ENCODE measurements at places on chromosomes 12 and 14.

- DNase-seq, result no peak
Observed at GRCh38 chr12:128612150-128612850, 211.5 kb downstream of the SLC15A4 start.

- DNase-seq, result peak; percentile 69
Observed at GRCh38 chr12:12167847-12168246, 97.1 kb downstream of the BCL2L14 start.

GRCh38 chr14:80959496-80959895 is 4.1 kb downstream of the TSHR start:
- DNase-seq, result no peak

DNA sequence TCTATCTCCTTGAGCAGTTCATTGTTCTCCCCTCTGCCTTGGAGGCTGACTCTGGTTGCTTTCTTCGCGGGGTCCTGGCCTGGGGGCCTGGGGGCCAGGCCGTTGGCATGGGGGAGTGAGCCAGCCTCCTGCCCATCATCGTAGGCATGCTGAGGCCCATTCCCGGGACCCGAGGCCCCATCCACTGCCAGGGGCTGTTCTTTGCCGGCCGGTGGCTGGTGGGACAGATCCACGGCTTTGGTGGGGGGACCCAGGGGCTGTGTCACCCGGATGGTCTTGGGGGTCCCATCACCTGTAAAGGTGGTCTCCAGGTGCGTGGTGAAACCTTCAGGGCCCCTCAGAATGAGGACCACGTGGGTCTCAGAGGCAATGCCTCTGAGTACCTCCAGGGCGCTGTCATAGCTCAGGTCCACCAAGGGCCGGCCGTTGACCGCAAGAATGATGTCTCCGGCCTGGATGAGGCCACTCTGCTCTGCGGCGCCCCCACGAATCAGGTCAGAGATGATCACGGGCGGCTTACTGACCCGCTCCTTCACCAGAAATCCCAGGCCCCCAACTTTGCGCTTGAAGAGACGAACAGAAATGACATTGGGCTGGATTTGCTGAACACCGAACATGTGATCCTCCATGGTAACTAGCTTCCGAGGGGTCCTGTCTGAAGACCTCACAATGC is 30.8 kb downstream of the NOS1 start:
- DNase-seq, result no peak

DNA sequence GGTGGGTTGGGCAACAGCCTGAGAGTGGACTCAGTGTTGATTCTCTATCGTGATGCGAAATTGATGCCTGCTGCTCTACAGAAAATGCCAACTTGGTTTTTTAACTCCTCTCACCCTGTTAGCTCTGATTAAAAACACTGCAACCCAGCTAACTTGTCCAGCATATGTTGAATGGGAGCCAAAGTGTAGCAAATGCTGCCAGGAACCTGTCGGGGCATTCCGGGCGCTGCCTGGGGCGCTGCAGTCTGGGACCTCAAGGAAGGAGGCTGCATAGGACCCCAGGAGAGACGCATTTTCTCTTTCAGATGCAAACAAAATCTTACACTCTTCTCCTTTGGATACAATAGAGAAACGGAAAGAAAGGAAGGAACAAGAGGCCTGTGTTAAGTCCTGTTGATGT is 3.9 kb downstream of the B3GNT4 start:
- DNase-seq, result no peak

DNA sequence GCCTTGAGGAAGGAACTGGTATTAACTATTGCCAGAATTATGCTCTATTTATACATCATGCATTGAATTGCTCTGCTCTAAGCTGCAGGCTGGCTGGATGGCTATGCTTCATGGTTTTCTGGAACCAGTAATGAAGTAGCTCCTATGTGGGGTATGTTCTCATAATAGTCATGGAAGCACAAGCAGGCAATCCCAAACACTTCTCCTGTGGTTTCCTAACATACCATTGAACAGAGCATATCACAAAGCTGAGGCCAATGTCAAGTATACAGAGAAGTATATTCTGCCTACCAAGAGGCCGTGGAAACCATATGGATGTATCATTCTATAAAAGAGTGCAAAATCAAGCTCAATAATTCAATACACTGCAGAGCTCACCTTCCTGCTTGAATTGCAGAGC is 1752.4 kb upstream of the FLRT2 start:
- DNase-seq, result no peak

GRCh38 chr12:120639771-120640721 is at the start of gene CABP1:
Gene CABP1, plus strand, starts transcription at chr12:120640626. Its CDS starts 60 bp downstream, at chr12:120640686.
- DNase-seq, result no peak

DNA sequence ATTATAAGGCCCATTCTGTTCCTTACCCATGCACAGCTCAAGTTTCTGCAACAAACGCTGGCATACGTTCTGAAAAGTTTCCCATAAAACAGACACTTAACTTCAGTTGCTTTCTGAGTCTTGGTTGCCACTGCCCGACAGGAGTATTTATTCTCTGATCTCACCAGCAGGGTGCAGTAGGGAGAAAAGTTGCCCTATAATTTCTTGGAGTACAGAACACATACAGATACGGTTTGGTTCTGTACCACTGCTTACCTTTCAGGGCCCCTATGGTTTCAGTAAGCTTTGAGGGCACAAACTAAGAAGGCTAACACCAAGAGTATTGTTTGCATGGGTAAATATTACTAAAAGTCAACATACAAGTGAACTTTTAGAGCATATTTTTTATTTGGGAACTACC is 77.9 kb downstream of the SPATA7 start:
- DNase-seq, result no peak

DNA sequence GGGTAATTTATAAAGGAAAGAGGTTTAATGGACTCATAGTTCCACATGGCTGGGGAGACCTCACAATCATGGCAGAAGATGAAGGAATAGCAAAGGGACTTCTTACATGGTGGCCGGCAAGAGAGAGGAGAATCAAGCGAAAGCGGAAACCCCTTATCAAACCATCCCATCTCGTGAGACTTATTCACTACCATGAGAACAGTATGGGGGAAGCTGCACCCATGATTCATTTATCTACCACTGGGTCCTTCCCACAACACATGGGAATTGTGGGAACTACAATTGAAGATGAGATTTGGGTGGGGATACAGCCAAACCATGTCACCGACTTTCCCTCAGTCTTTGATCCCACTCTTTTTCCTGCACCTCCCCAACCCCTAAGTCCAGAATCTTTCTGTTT is 12.6 kb upstream of the CTDSP2 start:
- no peak for DNase-seq

DNA sequence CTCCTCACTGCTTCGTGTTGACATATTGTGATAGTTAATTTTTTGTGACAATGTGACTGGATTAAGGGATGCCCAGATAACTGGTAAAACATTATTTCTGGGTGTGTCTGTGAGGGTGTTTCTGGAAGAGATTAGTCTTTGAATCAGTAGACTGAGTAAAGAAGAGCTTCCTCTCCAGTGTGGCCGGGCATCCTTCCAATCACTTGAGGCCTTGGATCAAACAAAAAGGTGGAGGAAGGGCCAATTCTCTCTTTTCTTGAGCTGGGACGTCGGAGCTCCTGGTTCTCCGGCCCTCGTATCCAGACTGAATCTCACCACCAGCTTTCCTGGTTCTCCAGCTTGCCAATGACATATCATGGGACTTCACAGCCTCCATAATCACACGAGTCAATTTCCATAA is 240.4 kb downstream of the CHST11 start:
- DNase-seq, result no peak

- DNase-seq, result no peak
Observed at GRCh38 chr12:98352218-98352811, 163.1 kb upstream of the TMPO start.

- DNase-seq, result no peak
Observed at GRCh38 chr14:79018836-79019235, 848.7 kb downstream of the NRXN3 start.

- no peak for DNase-seq
Observed at GRCh38 chr14:34258318-34258717, 203.7 kb downstream of the SPTSSA start.

- DNase-seq, result no peak
Observed at GRCh38 chr14:36111822-36112583, 64.5 kb downstream of the PTCSC3 start.

GRCh38 chr12:153080-153746 is 60.7 kb downstream of the SLC6A12 start:
- DNase-seq, result peak; percentile 50

DNA sequence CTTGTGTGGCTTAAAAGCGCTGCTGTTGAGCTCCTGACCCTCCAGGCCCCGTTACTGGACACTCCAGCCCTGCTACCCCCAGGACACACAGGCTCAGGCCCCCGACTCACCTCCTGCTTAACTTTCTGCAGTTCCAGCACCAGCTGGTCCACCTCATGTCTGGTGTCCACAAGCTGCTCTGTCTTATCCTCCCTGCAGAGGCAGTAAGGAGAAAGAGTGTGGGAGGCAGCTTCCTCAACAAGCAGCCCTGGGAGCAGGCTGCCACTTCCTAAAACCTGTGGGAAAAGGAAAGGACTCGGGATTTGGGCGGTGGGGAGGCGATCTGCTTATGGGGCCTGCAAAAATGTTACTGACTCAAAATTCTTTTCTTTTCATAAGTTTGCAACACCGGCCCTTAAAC is 79.2 kb downstream of the CCDC88C start:
- DNase-seq, result no peak

DNA sequence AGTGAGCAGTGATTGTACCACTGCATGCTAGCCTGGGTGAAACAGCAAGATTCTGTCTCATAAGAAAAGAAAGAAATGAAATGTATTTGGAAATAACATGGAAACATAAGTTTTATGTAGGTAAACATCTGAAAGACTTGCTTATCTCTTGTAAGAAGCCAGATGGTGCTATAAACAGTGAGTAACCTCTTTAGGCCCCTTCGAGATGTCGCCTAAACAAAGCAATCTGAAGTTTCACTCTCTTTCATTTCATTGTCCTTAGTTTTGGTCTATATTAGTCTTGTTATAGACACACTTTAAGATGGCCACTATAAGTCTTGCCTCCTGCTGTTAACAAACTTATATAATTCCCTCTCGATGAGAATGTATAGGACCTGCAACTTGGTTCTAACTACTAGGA is 472.6 kb upstream of the ATP2B1 start:
- no peak for DNase-seq

DNA sequence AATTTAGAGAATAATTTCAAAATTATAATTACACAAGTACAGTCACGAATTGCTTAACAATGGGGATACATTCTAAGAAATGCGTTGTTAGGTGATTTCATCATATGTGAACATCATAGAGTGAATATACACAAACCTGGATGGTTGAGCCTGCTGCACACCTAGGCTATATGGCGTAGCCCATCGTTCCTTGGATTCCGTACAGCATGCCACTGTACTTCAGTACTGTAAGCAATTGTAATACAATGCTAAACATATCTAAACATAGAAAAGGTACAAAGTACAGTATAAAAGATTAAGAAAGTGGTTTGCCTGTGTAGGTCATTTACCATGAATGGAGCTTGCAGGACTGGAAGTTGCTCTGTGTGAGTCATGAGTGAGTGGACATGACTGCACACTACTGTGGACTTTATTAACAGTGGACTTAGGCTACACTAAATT is 286.2 kb downstream of the CACNA1C start:
- DNase-seq, result no peak

- DNase-seq, result no peak
Observed at GRCh38 chr12:104498211-104498801, 41.6 kb downstream of the CHST11 start.

DNA sequence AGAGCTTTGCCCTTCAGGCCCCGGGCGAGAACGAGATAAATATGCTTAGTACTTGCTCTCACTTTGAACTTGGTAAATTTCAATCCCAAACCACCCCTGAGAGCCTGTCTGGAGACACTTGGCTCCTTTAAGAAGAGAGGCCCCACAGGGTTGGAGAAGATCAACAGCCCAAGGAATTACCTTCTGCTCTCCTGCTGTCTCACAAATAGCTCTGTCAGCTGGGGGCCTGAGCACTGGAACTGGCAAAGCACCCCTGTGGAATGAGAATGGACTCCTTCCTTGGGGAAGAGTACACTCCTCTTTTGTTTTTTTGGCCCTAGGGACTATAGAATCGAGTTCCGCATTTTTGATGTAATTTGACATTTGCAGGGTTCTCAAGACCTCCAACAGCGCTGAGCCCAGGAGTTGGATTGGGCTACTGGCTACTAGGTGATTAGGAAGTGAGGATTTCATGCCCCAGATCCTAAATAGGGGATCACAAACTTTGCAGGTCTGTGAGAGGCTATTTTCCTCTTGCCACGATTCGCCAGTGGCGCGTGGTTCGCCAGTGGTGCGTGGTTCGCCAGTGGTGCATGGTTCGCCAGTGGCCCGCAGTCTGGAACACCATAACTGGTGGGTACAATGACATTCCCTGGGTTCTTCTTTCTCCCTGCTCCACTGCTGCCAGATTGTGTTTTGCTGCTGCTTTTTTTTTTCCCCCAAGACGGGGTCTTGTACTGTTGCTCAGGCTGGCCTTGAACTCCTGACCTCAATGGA is 17.8 kb upstream of the MEG3 start:
- no peak for DNase-seq

DNA sequence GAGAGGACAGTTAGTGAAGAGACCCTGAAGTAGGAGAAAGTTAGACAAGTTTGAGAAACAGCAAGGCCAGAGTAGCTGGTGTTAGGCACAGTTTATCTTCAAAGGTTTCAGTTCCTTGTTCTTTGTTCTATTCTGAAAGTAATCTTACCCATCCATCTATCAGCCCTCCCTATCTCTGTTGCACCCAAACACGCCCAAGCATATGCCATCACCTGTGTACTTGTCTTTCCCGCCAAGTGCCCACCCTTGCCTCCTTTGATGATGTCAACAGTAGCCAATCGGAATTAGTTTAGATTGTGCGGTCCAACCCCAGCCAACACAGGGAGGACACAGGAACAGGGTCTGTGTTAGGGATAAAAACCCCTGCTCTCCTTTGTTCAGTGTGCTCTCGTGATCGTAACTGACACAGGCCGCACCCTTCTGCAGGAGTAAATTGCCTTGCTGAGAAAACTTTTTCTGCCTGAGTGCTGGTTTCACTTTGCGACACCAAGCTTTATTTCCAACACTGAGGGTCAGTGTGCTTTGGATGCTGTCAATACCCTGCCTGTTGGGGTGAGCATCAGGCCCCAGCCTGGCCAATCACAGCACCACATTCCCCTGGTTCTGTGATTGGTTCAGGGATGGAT is 4.7 kb upstream of the TMEM229B start:
- DNase-seq, result no peak

GRCh38 chr14:51735851-51736250 is 84.1 kb downstream of the FRMD6 start:
- no peak for DNase-seq

- DNase-seq, result no peak
Observed at GRCh38 chr14:73248108-73248868, 11.0 kb downstream of the PAPLN start.

DNA sequence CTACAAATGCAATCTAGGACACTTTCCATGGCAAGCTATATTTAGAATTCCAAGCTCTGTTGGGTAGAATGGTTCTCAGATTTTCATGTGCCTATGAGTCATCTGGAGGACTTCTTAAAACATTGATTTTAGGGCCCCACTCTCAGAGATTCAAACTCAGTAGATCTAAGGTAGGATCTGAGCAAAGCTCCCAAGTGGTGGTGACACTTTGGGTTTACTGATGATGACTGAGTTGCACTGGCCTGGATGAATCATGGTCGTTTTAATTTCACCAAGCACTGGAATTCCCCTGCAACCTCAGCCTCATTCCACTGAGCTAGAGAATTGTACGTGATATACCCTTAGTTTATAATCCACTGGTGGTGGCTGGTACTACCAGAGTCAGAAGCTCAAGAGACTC is 86.5 kb downstream of the PPM1H start:
- no peak for DNase-seq

- DNase-seq, result no peak
Observed at GRCh38 chr12:124318278-124319020, 23.6 kb downstream of the RFLNA start.

Data from NCI-H2081 treated with DMSO at 0.1 percent for 48 hours (cell line).